Stimulated activated CD4-positive, alpha-beta T cell treated with anti-CD3 and anti-CD28 coated beads, Interleukin-1b, Interleukin-23, amount 100 ng/mL, for 24 hours (primary cell): ENCODE measurements at places on chromosomes 2 and 18.

DNA sequence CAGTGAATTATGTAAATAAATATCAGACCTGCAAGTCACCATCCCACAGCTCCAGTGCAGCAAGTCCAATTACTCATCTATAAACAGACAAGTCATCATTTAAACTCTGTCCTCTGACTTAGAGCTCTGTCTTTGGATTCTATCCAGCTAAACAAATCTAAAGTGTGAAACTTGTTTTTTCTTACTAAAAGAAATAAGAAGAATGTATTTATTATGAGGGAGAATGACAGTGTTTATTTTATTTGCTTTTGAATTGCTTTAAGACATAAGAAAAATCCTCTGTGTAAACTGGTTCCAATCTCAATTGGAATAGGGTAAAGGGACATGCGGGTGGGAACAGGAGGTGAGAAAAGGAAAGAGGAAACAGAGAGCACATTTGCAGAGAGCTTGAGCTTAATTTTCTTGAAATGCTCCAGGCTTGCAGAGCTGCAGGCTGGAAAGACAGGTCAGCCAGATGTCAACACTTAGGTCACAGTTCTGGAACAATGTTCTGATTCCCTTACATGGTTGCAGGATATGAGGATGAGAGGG, 355.8 kb downstream of the MEIS1 start:
- DNase-seq = no peak

- no peak for DNase-seq
Observed at GRCh38 chr2:164993287-164994016, 38.1 kb upstream of the SLC38A11 start.

GRCh38 chr2:16038621-16039020, 98.3 kb downstream of the MYCN start:
- DNase-seq = no peak

DNA sequence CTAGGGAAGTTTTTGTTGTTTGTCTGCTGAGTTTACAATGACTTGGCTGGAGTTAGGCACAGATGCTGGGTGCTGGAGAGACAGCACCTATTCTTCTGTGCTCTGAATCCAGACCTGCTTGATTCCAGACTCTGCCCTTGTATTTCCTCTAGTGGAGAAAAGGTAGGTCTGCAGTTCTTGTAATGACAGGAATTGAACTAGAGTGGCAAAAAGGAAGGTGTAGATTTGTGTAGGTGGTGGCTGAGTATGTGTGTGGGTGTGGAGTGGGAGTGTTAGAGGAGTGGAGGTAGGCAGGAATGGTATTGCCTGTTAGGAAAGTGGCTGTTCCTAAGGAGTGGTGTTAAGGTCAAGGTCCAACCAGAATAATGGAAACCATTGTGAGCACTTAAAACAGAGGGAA, 71.9 kb upstream of the LYPD6 start:
- DNase-seq = no peak

GRCh38 chr2:215723631-215724011, 287.8 kb upstream of the FN1 start:
- no peak for DNase-seq

DNA sequence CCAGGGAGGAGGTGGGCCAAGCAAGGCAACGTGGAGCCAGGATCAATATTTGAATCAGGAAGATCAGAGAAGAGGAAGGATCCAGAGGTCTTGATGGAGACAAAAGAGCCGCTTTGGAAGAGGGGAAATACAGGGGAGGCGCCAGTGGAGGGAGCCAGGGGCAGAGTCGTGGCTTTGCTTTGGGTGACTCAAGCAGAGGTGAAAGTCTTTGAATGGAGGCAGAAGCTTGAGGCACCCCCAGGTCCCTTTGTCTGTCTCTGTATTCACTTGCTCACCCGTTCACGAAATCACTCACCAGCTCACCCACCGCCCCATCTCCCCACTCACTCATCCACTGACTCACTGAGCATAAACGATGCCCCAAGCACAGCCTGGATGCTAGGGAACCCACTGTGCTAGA, 134.1 kb downstream of the ACOXL start:
- no peak for DNase-seq

- no peak for DNase-seq
Observed at GRCh38 chr18:57519668-57520424, 66.7 kb downstream of the FECH start.

DNA sequence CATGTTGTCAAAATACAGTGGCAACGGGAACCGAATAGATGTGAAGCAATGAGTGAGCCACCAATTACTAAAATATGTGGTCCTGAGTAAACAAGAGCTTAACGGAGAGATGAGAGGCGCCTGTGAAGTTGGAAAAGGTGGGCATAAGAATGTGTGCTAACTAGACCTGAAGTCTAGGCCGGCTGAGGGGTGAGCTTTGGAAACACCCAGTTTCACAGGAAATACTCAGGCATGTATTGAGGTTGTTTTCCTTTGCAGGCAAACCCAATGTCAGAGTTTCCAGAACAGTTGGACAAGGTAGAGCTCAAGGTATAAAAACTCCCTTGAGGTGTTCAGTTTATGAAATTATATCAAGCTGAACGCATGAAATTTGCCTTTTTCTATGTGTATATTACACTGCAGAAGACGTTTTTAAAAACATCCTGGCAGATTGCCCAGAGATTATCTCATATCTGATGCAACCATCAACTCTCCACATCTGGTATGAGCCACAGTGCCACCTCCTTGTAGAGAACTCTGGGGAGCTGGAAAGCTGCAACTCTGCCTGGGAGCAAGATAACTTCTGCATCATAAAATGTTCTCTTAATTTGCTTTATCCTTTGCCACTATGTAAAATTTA, 3.9 kb upstream of the WDSUB1 start:
- no peak for DNase-seq

DNA sequence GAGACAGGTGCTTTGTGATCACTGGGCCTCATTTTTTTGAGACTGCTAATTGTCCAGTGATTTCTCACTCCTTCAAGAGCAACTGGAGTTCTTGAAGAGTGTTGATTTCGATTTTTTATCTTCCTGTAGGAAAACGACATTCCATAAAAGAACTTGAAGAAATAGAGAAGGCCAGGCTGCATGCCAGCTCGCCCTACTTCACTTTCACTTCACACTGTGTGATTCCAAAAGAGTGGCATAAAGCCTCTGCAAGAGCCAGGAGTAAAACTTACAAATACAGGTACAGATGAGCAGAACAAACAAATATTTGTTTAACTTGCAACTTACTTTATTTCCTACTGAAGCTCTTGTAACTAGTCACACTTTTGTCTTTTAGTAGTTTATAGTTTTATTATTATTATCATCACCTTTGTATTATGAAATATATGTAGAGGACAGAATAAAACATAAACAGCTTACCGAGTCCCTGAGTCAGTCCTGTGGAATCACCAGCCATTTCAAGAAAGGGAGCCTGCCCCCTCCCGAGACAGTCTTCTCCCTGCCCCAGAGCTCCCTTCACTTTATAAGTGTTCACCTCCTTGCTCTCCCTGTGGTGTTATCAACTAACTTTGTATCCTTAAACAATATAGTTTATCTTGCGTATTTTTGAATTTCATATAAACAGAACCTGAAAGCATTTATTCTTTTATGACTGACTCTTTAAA, 8.7 kb downstream of the FAM228A start:
- DNase-seq = no peak
